Thoracic aorta (tissue), 2 donors: ENCODE measurements at places on chromosomes 7 and 10.

DNA sequence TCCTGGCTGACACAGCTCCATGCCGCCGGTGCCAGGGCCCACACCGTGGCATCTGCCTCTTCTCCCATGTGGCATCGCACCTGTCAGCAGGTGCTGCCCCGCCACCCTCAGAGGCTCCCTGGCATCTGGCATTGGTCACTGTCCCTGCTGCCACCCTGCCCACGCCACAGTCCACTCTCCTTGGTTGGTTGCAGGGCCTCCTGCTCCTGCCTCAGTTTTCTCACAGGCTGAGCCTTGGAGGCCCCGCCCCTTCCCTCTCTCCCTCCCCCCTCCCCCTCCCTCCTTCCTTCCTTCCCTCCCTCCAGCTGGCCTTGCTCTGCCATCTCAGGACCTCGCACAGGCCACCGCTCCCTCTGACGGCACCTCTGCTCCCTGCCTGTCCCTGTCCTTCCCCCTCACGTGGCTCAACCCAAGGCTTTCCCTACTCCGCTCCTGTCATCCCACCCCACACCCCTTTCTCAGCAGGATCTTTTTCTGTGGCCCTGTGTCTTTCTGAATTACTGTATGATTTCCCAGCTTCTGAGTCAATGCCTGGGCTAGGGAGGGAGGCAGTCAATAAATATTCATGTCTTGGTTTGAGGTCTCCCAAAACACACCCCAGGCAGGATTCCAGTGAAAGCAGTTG is 87.4 kb downstream of the INPP5A start:
- DNase-seq = no peak

DNA sequence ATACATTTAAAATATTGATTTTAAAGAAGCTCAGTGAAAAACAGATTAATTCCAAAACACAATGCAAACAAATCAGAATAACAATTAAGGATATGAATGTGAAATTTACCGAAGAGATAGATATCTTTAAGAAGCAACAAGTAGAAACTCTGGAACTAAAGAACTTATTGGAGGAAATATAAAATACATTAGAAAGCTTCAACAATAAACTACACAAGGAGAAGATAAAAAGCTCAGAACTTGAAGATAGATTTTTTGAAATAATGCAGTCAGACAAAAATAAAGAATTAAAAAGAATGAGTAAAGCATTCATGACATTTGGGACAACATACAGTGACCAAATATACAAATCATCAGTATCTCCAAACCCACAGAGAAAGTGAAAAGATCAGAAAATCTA is 43.2 kb downstream of the HIBADH start:
- DNase-seq = no peak

- no peak for DNase-seq
Observed at GRCh38 chr7:108114117-108114841, 15.9 kb downstream of the LAMB4 start.

GRCh38 chr10:75809003-75809402 is 377.6 kb downstream of the LRMDA start:
- DNase-seq = no peak

GRCh38 chr10:5442065-5442989 is 30.0 kb downstream of the NET1 start:
- DNase-seq = no peak
